ENCODE measurements at places on chromosomes 12 and 14. TPM values are rescaled to one million over a fixed set of nuclear protein-coding genes. Genes with fewer than 3 reads are reported as not detected.

GRCh38 chr12:77062846-77063461, 2.4 kb downstream of the E2F7 start:
- no peak for DNase-seq

DNA sequence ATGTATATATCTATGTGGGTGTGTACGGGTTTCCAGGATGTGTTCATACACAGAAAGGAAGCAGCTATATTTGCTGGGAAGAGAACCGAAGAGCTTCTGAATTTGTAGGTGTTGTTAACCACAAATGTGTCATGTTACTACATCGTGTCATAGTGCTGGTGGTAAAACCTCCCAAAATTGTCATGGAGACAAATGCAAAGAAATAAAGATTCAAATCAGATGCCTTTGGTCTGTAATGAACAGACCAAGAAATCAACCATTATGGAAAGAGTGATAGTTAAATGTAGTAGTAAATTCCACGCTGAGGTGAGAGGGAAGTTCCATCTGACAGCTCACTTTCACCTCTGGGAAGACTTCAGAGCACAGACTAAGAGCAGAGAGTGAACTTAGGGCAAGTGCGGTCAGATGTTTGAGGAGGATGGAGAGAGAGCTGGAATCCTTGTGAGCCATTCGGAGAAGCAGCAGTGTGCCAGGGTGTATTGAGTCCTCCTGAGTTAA, 487.5 kb downstream of the TMEM121 start:
- DNase-seq: no peak

The KERA gene
- total RNA-seq: not detected

The SERPINA10 gene
- 0.48 TPM for total RNA-seq

GRCh38 chr14:54565785-54566409, 1.0 kb upstream of the SAMD4A start:
- DNase-seq: peak; percentile 92

DNA sequence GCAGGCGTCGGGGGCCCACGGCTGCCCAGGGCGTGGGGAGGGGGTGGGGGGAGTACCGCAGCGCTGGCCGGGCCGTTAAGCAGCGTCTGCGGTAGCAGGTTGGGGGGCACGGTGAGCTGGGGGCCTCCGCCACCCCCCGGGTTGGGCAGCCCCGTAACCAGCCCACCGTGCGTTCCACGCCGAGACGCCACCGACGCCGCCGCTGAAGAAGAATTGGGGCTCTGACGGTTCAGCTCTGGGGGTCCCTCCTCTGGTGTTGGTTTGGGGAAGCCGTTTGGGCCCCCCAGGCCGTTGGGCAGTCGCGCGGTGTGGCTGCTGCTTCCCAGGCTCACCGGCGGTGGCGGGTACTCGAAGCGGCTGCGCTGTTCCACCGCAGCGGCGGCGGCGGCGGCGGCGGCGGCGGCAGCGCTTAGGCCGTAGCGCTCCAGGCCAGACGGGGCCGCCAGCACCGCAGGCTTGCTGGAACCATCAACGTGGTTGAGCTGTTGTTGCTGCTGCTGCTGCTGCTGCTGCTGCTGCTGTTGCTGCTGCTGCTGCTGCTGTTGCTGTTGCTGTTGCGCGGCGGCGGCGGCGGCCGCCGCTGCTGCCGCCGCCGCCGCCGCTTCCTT, 1.5 kb downstream of the IRF2BPL start:
- DNase-seq: no peak

- DNase-seq: no peak
Measured at GRCh38 chr12:108629824-108630476, 3.7 kb downstream of the SELPLG start.
